ENCODE measurements at places on chromosomes 6 and 20.

DNA sequence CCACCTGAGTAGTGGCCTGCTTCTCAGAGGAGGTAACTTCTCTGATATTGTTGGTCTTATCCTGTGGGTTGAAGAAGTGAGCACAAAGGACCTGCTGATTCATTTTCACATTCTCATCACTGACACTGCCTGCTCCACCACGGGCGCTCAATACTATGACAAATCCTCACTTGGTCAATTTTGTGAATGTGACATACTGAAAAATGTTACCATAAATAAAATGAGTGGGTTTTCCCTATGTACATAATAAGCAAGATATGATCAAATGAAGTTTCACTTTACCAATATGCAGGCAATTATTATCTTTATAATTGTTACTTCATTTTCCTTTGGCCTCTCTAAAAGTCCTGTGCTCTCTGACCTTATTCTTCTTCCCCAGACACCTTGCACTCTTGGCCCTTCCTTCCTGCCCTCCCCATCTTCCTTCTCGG is 71.5 kb upstream of the RIPOR2 start:
- DNase-seq = no peak

DNA sequence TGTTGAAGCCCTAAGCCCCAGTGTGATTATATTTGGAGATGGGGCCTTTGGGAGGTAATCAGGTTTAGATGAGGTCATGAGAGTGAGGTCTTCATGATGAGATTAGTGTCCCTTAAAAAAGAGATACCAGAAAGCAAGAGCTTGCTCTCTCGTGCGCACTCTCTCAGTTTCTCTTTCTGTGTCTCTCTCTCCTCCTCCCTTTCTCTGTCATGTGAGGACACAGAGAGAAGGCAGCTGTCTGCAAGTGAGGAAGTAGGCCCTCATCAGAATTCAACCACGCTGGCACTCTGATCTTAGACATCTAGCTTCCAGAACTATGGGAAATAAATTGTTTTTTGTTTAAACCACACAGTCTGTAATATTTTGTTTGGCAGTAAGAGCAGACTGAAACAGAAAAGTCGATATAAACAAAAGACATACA is 180.5 kb downstream of the IBTK start:
- no peak for DNase-seq

- DNase-seq = no peak
These were observed 224.0 kb upstream of the CST7 start for GRCh38 chr20:24724982-24725533.

GRCh38 chr20:50290808-50291207 is 100.2 kb downstream of the CEBPB start:
- DNase-seq = no peak

GRCh38 chr6:166772518-166772917 is 145.5 kb upstream of the RPS6KA2 start:
- DNase-seq = no peak
